Activated T-helper 1 cell treated with anti-CD3 and anti-CD28 coated beads, Interleukin-2, amount 50 U/mL, for 16 hours (primary cell): ENCODE measurements at places on chromosomes 3 and 15.
A peak's percentile ranks its signal among the peaks of the same experiment; 100 is the strongest.

GRCh38 chr3:83934192-83935021 lies 1024.4 kb upstream of the CADM2 start:
- DNase-seq = no peak

GRCh38 chr3:81851176-81851575 lies 89.7 kb upstream of the GBE1 start:
- DNase-seq = no peak

DNA sequence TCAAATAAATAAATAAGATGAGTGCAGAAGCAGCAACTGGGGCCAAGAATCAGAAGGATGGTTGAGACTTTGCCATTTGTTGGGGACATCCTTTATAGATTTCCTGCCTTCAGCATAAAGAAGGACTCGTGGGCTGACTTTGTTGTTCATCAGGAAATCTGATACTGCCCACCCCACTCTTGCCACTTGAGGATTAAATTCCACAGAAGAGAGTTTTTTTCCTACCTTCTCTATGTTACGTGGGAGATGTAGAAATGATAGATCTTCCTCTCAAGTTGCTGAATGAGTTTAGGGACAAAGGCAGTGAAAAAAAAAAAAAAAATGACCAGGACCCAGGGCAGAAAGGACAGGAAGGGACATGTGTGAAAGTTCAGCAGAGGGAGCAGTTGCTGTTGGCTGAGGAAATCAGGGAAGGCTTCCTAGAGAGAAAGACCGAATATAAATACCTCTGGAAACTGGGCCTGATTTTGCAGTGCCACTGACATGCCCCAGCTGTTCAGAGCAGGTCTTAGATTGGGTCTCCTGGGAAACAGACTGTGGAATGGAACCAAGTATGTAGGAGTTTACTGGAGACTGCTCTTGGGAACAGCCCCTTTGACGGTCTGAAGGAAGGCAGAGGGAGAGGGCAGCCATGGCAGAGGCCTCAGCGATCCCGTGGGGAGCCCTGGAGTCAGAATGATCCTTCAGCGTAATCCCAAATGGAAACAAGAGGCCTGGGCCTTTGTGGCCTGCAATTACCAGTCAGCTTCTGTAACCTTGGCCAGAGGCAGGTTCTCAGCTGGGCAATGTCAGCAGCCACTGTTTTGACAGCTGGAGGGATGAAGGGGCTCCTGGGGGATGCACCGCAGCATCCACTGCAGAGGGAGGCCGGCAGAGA lies 50.9 kb downstream of the C3orf20 start:
- DNase-seq = no peak

DNA sequence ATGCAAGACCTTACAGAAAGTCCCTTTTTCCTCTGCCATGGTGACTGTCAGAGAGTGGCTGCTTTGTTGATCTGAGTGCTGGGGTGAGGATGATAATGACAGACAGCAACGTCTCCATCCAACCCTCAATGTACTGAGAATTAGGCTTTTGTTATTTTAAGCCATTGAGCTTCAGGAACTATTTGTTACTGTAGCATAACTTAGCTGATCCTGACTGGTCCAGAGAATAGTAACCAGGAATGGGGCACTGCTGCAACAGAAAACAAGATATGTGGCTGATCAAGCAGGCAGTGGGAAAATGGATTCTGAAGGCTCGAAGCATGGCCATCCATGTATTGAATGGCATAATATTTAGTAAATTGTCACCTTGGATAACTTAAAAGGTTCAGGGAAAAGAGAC lies 5.2 kb upstream of the KLF13 start:
- DNase-seq = no peak

DNA sequence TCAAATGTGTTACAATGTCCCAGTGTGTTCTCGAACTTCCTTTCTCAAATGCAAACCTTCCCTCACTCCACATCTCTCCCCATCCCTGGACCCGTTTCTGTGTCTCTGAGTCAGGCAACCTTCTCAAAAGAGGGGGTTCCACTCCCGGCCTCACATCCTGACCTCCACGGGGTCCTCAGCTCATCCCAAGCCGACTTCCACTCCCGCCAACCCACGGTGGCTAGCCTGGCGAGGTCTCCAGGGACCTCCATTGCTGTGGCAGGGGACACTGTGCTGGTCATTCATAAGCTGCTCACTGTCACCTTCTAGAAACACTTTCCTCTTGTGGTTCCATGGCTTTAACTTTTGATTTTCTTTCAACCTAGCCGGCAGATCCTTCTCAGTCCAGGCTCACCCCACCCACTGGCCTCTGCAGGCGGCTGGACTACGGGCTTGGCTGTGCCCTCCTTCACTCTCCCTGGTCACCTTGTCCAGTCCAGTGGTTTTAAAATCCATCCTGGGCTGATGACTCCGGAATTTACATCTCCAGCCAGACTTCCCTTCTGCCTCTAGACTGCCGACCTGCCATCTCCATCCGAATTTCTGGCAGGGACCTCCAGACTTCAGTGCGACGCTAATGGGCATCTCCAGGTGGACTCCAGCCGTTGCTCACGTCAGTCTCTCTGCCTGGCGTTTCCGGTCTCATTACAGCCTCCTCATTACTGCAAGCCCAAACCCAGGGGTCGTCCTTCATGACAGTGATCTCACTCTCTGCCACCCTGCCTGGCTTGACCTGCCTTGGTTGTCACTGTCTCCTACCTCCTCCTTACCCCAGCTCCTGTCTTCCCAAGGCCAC lies 20.0 kb downstream of the ABTB1 start:
- DNase-seq = no peak

DNA sequence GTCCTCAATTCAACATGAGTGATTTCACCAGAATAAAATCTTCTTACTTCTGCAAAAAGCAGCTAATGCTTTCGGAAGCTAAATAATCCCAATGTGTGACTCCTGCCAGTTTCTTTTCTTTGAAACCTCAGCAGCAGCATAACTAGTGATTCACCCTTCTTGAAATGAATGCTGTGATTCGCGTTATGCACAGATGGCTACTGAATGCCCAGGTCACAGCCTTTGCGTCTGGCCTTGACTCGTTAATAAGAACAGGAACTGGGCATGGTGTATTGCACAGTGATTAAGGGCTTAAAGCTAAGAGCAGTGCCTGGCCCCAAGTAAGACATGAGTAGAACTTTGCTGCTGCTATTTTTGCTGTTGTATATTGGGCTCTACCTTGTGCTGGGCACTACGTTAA lies 19.0 kb downstream of the CGNL1 start:
- DNase-seq = no peak

GRCh38 chr3:58963928-58964503 lies 85.8 kb downstream of the CFAP20DC start:
- no peak for DNase-seq

DNA sequence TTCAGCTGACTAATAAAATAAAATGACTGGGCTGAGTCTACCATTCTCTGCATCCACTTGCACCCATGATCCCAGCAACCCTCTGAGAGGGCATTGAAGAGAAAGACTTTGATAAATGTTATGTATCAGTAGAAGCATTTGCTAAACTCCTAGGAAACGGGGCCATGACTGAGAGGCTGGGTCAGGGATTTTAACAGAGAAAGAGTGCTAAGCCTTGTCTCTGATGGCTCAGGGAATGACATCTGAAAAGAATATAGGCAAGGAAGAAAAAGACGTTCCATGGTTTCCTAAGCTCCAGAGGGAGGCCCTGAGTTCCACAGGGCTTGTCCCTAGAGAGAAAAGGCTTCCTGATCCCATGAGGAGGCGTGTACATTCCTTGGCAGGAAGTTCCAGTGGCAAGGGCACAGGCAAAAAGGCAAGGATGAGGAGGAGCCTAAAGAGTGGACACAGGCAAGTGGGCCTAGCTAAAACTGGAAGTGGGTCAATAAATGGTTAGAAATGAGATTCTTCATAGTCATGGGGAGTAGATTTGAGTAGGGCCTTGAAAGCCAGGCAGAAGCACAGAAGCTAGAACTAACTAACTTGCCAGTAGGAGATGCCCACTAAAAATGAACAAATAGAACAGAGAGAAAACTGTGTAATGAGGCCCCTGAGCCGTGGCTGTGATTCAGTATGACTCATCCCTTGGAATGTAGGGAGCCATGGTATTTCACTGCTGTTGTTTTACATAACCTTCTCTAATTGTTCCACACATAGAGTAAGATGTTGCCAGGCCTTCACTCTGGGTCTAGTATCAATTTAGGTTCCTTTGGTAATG lies 44.9 kb upstream of the MANF start:
- DNase-seq = no peak

- no peak for DNase-seq
Measured at GRCh38 chr15:96064351-96064756, 266.1 kb upstream of the NR2F2 start.

GRCh38 chr15:87312221-87312620 lies 944.3 kb downstream of the NTRK3 start:
- DNase-seq = no peak

DNA sequence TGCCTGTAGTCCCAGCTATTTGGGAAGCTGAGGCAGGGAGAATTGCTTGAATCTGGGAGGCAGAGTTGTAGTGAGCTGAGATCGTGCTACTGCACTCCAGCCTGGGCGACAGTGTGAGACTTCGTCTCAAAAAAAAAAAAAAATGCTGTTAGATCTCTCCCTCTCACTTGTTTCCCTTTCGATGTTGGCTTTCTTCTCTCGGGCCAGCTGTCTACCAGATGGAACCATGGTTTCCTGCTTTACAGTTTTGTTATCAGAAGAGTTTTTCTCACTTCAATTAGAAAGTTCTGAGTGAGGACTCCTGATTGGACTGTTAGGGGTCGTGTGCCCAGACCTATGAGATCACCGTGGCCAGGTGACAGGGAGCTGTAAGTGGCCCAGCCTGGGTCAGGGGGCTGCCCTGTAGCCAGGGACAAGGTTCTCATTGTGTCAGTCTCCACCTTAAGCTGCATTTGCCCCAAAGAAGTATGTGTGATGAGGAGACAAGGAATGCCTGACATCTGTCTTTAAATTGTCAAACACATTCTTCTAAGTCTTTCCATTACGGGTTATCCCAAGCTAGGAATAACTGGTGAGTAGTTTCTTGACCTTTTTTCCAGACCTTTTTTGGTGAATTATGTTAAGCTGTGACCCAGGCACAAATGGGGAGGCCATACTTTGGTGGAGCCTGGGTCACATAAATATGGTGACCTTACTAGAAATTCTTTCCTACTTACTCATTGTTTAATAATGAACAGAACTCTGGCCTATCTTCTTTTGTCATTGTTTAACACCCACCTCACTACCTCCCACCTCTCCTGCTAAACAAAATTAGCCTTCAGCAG lies 25.2 kb downstream of the SNAPC5 start:
- peak; percentile 14 for DNase-seq

GRCh38 chr3:134976948-134977347 lies 181.9 kb downstream of the EPHB1 start:
- no peak for DNase-seq

GRCh38 chr3:11583638-11584046 lies 60.1 kb downstream of the VGLL4 start:
- DNase-seq = no peak

DNA sequence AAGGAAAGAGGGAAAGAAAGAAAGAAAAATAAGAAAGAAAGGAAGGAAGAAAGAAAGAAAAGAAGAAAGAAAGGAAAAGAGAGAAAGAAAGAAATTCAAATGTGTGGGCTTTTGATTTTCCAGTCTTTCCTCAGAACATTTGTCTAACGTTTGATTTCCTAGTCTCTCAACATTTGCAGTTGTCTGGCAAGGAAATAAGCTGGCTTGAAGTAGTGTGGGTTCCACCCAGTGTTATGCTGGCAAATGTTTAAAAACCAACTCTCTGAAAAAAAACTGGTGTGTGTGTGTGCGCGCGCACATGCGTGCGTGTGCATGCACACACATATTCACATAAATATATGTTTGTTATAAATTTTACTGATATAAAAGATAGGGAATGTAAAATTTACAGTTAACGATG lies 54.6 kb upstream of the C3orf49 start:
- no peak for DNase-seq

DNA sequence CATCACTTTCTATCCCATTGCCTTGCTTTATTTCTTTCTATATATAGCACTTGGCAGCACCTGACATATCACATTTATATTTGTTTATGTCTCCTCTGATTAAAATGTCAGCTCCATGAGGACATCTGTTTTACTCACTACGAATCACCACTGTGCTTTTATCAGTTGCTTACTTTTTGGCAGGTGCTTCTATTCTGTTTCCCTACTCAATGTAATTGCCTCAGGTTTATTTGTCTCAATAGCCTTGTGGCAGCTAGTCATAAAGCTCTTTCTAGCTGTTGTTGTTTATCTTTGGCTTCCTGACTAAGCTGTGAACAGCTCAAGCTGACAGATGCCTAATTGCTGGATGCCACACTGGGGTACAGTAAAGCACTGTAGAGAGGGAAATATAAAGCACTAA lies 85.5 kb downstream of the VPS13C start:
- DNase-seq = no peak

GRCh38 chr3:10806006-10806405 lies 10.0 kb upstream of the SLC6A11 start:
- no peak for DNase-seq

- no peak for DNase-seq
Measured at GRCh38 chr3:194801461-194802432, 116.1 kb downstream of the FAM43A start.

DNA sequence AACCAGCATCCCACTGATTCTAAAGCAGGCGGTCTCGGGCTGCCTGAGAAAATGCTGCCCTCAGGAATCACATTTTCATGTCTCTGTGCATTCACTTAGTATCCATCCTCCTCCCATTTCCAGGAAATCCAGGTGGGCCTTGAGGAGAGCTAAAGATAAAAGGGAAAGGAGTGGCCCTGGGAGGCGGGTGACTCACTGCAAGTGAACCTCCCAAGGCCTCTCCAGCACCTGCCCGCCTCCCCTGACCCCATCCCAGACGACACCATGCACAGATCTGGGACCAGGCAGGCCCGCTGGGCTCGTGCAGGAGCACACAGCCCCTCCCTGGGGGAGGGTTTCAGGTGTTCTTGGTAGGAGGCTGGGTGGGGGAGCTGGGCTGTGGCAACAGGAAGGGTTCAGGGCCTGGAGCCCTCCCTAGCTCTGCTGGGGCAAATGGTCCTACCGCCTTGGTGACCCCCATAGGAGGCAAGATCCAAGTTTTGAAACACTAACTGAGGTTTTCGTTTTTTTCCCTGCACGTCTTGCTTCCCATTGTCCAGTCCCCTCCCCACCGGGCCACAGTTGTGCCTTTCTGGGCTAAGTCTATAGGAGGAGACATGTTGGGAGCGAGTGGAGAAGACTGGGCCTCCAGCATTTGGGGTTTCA lies 22.2 kb downstream of the MELTF start:
- no peak for DNase-seq

DNA sequence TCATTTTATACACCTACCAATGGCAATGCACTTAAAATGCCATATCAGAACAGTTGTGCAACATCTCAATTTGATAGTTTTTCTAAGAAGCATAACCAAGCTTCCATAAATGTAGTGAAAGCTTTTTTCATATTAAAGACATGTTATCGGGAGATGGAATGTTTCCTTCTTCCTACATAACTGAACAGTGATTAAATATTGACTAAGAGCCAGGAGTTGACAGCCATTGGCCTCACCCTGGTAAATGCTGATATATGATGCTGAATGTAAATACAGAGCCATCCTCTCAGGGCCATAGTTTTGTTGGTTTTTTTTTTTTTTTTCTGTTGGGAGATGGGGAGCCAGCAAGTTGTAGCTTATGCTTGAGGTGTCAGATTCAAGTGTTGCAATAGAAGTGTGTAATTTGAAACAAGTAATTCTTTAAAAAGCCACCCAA lies 203.3 kb upstream of the IL12A start:
- DNase-seq = no peak
